ENCODE measurements at places on chromosomes 5 and 9.

DNA sequence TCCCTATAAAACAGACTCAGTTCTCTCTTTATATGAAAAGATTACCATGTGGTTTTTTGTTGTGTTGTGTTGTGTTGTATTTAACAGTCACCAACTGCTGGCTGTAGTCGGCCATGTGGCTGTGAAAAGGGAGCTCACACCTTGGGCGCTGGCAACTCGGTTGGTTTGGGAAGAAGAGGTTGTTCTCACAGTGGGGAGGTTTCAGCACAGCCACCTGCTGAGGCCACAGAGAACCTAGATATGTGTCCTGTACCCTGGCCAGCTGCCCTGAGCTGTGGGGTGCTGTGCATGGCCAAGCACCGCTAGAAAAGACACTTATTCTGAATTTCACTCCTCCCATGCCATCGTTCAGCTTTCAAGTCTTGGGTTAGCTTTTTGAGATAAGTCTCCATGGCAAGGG is 58.8 kb downstream of the SYK start:
- DNase-seq = no peak

DNA sequence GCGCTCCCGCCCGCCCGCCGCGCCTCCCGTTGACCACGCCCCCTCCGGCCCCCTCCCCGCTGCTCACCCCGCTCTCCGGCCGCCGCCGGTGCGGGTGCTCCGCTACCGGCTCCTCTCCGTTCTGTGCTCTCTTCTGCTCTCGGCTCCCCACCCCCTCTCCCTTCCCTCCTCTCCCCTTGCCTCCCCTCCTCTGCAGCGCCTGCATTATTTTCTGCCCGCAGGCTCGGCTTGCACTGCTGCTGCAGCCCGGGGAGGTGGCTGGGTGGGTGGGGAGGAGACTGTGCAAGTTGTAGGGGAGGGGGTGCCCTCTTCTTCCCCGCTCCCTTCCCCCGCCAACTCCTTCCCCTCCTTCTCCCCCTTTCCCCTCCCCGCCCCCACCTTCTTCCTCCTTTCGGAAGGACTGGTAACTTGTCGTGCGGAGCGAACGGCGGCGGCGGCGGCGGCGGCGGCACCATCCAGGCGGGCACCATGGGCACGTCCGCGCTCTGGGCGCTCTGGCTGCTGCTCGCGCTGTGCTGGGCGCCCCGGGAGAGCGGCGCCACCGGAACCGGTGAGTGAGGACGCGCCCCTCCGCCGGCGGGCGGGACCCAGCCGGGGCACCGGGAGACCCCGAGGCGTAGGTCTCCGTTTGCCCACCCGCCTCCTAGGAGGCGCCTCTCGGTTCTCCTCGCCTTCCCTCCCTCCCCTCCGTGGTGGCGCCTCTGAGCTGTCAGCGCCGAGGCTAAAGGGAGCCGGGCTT is at the start of gene VLDLR:
Gene VLDLR, plus strand, starts transcription at position 66 of the 739 bp plus-strand sequence. Its CDS starts 403 bp downstream, at position 469.
- DNase-seq = no peak

DNA sequence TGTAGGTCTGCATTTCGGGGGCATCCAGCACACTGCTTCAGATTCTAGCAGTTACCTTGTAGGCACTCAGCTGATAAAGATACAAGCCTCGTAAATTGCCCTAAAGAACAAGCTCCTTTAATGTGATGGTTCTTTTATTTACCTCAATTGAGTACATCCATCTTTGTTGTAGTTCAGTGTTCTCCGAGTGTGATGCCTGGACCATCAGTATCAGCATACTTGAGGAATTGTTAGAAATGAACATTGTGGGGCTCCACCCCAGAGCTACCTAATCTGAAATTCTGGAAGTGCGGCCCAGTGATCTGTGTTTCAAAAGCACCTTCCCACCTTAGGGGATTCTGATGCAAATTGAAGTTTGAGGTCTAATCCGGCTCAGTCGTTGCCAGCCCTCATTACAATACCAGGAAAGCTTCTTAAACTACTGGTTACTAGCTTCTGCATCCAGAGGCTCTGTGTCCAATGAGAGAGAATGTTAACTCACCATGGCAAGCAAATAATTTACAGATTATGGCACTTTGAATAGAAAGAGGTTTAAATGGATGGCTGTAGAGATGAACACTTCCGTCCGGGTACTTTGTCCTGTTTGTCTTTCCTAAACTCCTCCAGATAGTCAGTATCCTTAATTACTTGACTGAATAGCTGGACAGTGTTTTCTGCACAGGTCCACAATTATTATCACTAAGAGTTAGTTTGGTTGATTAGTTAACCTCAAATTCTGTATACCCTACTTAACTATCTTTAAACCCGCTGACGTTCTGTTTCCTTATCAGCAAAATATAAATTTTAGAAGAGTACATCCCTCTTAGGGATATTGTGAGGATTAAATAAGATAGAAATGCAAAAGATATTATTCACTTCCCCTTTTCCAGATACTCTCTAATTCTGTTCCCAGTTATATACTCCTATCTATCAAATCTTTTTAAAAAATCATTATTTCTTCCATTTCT is 47.9 kb downstream of the RAI14 start:
- DNase-seq = no peak

GRCh38 chr5:27266184-27266583 is 227.8 kb upstream of the CDH9 start:
- DNase-seq = no peak

- DNase-seq = no peak
Observed at GRCh38 chr5:2293906-2294305, 411.2 kb upstream of the IRX4 start.

DNA sequence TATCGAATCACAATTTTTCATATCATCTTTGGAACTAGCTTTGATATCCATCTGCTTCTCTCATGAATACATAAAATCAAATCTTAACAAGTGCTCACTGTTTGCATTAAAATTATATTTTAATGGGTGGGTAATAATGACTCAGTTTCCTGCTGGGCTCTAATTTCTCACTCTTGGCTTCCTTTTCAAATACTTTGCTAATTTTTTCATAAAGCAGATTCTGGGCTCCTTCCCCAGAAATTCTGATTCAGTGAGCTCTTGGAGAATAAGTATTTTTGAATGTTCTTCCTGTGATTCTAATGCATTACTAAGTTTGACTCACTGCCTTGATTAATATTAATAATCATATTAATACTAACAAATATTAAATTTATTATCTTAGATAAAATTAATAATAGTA is 48.9 kb downstream of the YIPF5 start:
- no peak for DNase-seq

GRCh38 chr9:82991671-82992070 is 71.3 kb downstream of the RASEF start:
- no peak for DNase-seq

DNA sequence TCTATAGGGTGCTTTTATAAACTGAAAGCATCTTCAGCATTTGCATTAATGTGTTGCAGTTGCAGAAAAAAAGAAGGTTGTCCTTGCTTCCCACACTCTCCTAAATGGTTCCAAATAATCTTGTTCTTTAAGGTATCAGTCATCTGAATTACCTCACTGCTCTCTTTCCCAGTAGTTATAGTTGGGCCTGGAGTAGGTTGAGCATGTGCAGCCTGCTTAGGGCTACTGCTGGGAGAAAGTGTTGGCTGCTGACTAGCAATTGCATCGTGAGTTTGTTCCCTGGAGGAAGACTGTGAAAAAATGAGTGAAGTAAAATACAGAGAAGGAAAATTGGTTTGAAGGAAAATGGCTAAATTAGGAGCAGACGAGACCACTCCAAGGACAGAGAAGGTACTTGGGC is 74.5 kb downstream of the PRR16 start:
- DNase-seq = peak; percentile 56

DNA sequence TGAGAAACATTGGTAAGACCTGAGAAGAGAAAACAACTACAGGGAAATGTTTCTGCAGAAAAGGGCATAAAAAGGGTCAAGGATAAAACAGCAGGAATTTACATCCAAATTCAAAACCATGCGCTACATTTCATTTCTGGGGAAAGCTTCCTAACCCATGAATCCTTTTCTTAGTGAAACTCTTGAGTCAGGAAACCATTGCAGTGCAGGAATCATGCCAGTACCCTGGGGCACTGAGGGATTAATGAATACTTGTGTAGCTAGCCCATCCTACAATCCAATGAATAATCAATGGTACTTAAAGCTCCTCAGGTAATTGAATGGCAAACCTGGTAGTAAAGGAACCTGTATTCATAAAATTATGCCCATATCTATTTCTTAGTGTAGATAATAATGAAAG is 580.5 kb downstream of the TLE1 start:
- DNase-seq = no peak

GRCh38 chr5:10600626-10601245 is 36.9 kb downstream of the ANKRD33B start:
- no peak for DNase-seq

DNA sequence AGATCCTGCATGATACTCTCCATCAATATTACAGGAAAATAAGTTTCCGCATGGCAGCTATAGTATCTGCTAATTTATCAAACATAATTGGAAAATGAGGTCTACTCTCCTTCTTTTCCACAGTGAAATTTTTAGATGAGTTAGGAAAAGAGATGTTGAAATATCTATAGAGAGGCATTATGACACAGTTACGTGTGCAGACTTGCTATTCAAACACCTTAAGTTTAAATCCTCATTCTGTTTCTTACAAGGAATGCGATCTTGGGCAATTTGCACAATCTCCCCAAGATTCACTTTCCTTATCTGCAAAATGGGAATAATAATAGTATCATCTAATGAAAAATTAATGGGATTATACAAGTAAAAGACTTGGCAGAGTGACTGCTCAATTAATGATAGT is 91.7 kb upstream of the SLCO6A1 start:
- DNase-seq = no peak

DNA sequence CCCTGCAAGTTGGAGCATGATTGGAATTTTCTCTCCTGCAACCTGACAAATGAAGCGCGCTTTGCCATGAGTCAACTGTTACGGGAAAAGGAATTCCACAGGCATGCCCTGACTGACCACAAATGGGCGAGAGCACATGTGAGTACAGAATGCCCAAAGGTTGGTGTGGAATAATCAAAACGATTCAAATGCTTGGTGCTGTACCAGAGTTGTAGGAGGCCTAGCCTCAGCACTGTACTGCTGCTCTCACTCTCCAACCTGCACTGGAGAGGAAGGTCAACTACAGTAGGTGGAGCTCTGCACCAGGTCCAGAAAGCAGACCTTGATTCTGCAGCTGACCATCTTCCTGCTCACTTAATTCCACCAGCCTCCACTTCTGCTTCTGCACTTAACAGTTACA is 406.9 kb upstream of the ACTBL2 start:
- DNase-seq = peak; percentile 25

DNA sequence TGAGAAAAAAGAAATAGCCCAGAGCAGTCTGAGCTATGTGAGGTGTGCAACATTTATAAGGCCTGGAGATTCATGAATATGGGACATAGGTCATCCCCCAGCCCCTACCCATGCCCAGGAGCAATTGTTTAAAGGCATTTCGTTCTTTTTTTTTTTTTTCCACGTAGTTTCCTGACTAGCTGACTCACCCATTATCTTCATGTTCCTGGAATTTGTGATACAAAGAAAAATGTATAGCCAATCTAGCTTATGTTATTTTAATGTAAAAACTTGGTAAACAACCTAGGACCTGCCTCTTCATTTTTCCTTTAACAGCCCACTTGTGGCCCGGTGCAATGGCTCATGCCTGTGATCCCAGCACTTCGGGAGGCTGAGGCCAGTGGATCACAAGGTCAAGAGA is 81.3 kb downstream of the OSTF1 start:
- no peak for DNase-seq

DNA sequence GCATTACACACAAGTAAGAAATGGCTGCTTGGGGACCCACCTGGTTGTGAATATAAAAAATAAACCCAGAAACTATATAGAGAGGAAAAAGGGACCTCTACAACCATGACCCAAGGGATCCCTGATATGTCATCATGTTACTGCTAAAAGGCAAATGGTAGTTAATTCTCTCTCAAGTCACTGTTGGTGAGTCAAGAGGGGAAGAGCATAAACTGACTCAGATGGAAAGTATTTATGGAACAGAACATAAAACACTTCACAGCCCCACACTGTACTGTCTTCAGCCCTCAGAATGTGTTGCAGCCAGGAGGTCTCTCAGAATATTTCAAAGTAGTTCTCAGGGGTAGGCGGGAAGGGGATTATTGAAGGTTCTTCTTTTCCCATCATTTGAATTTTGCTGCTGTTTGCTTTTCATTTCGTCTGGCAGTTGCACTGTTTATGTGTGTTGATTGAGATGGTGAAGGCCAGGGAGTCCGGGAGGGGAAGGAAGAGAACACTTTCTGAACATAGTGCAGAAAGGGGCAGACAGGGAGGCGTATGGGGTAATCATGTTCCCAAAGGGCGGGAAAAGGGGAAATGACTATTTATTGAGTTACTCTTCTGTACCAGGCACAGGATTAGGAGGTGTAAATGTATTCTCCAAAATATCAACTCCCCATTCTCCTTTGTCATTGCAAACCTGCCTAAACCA is 85.5 kb downstream of the TEK start:
- no peak for DNase-seq

DNA sequence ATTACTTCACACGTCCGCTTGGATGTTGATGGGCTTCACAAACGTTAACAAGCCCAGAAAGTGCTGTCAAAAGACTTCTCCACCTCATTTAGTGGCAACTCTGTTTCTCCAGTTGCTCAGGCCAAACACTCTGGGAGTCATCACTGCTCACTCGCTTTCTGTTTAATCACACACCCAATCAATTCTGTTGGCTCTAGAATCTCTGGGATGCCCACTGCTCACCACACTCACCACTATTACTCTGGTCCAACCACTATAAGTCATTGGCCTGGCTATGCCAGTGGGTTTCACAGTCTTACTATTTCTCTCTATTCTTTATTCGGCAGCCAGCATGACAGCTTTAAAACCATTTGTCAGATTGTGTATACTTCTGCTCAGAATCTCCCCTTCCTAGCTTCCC is 163.5 kb downstream of the KDM4C start:
- no peak for DNase-seq

GRCh38 chr5:142772446-142773293 is 2.5 kb downstream of the ARHGAP26 start:
- DNase-seq = no peak

DNA sequence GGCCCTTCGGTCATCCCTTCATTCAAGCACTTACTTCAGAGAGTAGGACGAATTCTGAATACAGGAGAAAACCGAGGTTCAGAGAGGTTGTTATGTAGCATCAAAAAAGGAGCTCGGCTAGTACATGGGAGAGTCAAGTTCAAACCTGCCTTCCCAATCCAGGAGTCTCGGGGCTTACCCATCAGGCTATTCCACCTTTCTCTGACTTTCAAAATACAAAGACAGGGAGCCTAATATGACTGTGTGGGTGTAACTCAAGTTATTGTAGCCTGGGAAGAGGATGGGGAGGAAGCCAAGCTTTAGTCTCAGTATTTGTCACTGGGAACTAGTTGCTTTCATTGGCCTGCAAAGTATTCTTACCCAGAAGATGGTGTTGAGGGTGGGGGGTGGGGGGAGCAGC is 274.8 kb upstream of the PANK3 start:
- no peak for DNase-seq

GRCh38 chr5:24320643-24321042 is 324.1 kb downstream of the CDH10 start:
- no peak for DNase-seq
